Fibroblast of skin of right quadriceps (primary cell): ENCODE measurements at places on chromosomes 11 and 22.

GRCh38 chr11:10322830-10323792, 18.2 kb downstream of the ADM start:
- DNase-seq: peak; percentile 94

DNA sequence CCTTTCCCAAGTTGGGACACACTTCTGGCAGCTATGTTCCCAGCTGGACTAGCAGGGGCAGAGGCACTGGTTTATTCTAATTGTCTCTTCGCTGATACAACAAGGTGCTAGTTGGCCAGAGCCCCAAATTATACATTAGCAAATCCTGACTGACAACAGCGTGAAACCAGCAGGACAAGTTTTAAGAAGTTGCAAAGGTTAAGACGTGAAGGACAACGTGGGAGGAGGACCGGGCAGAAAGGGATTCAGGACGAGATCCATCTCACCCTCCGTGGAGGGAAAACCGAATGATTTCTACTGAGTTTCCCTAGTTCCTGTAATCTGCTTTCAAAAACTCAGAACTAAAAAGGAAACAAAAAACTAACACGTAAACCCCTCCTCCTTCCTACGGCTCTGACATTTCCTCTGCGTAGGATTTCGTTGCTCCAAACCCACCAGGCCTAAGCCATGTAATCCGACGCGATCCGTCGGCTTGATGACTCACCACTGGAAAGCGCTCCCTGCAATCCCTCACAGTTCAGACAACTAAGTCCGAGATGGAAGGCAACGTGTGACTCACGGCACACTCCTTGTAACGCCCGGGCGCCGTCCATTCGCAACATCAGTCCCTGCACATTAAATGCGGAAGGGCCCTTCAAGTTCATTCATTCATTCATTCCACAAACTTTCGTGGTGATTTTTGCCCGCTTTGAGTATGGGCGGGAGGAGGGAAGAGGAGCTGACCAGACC, 703 bp downstream of the POGLUT3 start:
- peak; percentile 99 for DNase-seq

DNA sequence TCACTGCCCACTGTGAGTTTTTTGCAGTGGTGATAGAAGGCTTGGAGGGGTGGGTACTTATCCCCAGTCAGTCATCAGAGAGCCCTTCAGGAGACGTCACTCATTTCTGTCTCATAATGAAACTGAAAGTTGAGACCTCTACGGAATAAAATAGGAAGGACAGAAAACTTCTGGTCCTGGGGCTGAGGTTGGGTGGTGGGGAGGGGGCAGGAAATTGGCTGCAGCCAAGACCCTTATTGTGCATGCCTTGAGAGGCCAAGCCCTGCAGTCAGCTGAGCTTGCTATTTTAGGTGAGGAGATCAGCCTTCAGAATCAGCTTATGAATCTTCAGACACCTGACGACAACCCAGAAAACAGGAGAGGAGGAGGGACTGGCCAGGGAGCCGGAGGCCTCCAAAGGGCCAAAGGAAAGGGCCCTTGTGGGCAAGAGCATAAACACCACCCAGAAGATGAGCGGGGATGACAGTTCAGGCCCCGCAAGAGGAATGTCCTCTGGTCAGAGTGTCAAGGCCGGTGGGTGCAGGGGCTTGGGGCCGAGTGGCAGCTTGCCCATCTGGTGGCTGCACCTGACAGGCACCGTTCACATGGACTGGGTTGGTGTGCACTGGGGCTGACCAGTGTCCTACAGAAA, 17.9 kb upstream of the ADA2 start:
- DNase-seq: no peak

GRCh38 chr11:83299681-83300080, 13.5 kb upstream of the CCDC90B start:
- DNase-seq: no peak

DNA sequence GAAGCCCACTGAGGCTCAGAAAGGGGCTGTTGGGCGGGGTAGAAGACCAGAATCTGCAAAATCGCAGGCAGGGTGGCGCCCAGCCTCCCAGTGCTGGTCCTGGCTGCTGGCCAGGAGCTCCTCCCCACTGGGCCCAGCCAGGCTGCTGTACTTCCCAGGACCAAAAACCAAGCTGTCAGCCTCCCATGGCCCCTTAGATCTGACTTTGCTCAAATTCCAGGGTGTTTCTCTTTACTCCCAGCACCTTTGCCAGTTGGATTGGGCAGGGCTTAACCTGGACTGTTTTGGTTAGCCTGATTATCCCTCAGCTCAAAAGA, 44.2 kb upstream of the WEE1 start:
- no peak for DNase-seq

DNA sequence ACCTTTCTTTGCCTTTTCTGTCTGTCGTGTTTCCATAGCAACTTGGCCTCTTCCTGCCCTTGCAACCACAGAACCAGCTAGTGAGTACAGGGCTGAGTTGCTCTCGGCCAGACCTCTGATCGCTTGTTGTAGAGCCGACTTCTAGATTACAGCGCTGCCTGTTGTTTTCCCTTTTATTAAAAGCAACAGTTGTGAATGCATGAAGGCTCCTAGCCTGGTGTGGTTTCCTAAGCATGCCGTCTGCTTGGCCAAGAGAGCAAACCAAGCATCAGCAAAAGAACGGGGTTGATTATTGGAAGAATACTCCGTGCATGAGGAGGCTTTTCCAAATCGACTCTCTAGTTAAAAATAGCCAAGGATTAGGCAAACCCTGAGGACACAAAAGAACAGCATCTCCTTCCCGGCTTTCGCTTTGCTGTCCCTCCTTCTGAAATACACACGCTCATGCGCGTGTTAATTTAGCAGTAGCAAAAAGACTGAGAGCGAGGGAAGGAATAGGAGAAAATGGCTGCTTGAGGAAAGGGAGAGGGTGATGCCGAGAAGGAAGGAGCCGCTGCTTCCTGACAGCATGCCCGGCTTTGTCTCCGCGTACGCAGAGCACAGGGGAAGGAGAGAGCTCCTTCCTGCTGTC, 71.5 kb upstream of the TTC12 start:
- DNase-seq: peak; percentile 72

GRCh38 chr11:108680271-108680670, 15.4 kb downstream of the DDX10 start:
- DNase-seq: peak; percentile 11

- DNase-seq: no peak
Observed at GRCh38 chr22:23910496-23911190, 16.5 kb downstream of the MIF start.

- no peak for DNase-seq
Observed at GRCh38 chr11:47867823-47868222, 19.7 kb upstream of the NUP160 start.

GRCh38 chr11:46117842-46118241, 3.4 kb downstream of the PHF21A start:
- no peak for DNase-seq

GRCh38 chr11:120877746-120878365, 146.0 kb upstream of the TBCEL start:
- DNase-seq: no peak

GRCh38 chr11:67022961-67023956, at the start of gene SYT12:
Gene SYT12 (plus strand): TSS chr11:67023134. CDS start chr11:67030145, 7,011 bp downstream.
- DNase-seq: no peak

DNA sequence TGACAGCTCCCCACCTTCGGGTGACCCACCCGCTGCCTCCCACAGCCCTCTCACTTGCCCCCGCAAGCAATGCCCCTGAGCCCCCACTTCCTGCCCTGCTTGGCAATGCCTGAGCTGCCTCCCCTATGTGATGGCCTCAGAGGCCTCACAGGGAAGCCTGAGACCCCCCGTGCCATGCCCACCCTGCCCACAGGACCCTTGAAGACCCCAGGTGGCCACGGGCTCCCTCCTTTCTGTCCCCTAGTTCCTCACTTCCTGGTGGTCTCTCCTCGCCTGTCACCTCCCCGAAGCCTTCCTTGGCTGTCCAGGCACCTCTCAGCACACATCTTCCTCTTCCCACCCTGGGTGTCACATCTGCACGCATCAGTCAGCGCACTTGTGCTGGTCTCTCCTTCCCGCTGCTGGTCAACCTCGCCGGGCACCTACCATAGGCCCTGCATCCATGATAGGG, 90.5 kb downstream of the BRD1 start:
- DNase-seq: no peak

GRCh38 chr11:86509588-86509974, 134.9 kb downstream of the CCDC81 start:
- DNase-seq: peak; percentile 53

DNA sequence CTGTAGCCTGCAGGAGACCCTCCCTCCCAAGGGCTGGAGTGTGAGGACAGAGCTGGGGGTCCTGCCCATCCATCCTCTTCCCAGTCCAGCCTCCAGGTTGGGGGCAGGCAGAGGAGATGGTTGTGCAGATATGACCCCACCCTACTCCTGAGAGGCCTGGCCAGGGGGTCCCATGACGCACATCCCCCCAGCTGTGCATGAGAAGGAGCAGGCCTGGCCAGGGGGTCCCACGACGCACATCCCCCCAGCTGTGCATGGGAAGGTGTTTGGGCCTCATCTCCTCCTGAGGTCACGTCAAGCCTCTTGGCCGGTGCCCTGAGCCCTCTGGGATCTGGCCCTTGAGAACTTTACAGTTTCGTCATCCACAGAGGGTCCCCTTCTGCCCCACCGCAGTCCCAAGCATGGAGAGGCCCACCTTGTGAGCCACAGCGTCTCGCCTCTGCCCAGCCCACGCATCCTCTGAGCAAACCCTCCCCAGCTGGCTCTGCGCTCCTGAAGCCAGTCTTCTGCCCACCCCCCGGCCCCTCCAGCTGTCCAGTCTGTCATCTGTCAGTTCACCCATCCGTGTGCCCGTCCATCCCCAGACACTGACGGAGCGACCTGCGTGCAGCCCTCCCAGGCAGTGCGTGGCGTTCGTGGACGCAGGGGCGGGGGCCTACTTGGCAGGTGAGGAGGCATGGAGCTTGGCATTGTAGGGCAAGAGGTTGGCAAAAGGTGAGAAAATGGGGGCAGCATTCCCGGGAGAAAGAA, 2.3 kb downstream of the ANO9 start:
- no peak for DNase-seq

DNA sequence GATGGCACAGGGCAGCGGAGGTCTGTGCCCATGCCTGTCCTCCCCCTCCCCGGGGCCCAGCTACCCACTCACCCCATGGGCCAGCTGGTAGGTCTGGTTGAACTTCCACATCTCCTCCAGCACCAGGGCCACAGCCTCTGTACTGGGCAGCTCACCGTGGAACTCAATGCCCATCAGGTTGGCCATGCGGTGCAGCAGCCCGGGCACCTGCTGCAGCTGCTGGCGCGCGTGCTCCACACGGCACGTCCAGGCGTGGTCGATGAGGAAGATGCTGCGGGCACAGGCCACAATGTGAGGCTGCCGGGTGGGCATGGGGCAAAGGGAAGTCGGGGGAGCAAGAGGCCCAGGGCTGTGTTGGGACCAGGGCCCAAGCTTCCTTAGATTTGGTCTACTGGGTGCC, 6.3 kb downstream of the TTLL12 start:
- no peak for DNase-seq

- DNase-seq: peak; percentile 88
Observed at GRCh38 chr11:33736148-33736812, at the start of gene CD59. Gene CD59 (minus strand): TSS chr11:33736423. CDS start chr11:33722445, 13,978 bp downstream.
